Islet precursor cell (in vitro differentiated cells): ENCODE measurements at places on chromosomes 1 and 21.
A peak's percentile ranks its signal among the peaks of the same experiment; 100 is the strongest.

GRCh38 chr1:102751111-102751510 lies 357.2 kb downstream of the COL11A1 start:
- no peak for DNase-seq

DNA sequence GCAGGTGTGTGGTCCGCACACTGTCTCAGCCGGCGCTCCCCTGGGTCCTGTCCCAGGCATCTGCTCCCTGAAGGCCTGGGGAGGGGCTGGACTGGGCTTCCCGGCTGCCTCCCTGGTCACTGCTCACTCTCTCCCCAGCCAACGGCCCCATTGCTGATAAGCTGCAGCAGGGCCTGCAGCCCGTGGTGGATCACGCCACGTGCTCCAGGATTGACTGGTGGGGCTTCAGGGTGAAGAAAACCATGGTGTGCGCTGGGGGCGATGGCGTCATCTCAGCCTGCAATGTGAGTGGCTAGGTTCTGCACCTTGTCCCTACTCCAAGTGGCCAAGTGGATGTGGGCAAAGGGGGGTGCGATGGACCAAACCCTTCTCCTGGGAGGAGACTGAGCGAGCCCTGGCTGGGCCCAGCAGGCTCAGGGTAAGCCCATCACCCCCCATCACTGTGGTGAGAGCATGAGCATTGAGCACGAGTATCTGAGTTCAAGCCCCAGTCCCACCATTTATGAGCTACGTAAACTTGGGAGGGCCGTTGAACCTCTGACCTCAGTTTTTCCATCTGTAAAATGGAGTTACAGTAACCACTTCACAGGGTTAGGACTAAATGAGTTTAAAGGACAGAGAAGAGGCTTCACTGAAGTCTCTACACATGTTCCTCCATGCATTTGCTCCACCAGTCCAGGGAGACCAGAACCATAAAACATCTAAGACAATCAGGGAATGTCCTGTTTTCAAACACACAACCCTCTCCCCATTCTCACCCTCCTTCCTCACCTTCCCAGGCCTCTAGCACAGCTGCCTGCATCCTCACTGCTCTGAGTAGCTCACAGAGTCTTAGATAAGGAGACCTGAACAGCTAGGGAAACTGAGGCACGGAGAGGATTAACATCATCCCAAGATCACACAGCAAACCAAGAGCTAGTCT lies 6.5 kb downstream of the CTRC start:
- DNase-seq, result no peak

DNA sequence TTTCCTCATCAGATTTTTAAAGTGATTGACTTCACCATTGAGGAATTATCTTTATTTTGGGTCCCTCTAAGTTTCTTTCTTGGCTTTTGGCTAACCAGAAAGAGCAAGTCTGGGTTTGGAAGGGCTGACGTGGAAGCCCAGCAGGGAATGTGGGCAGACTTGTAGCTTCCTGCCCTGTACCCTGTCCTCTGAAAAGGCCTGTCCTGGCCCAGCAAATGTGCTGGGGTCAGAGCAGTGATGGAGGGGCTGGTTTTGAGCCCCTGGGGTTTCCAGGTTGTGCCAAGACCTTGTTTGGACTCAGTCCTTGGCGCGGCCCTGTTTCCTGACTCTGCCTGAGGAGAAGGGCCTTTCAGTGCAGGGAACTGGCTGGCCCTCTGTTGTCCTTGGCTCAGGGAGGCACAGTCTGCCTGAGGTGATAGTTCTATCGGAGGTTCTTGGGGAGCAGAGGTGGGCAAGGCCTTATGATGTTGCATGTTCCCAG lies 72.1 kb downstream of the UCK2 start:
- DNase-seq, result peak; percentile 35

DNA sequence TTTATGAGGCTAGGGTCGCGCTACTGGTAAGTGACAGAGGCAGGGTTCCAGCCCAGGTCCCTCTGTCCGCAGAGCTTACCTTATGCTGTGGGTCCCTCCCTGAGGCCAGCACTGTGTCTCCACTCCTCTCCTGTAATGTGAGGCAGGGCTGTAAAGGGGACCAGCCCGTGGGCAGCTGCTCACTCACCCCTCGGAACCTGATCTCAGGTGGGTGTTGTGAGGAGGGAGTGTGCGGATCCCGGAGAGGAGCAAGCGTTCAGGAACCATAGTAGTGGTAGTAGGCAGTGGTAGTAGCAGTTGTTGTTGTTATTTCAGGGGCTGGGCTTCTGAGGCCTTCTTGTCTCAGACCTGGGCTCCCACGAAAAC lies 1.7 kb downstream of the ZC3H12A start:
- no peak for DNase-seq

GRCh38 chr1:145918992-145919939 lies 749 bp upstream of the PEX11B start:
- peak; percentile 82 for DNase-seq
